ENCODE measurements at places on chromosomes 4 and X.
A peak's percentile ranks its signal among the peaks of the same experiment; 100 is the strongest.

DNA sequence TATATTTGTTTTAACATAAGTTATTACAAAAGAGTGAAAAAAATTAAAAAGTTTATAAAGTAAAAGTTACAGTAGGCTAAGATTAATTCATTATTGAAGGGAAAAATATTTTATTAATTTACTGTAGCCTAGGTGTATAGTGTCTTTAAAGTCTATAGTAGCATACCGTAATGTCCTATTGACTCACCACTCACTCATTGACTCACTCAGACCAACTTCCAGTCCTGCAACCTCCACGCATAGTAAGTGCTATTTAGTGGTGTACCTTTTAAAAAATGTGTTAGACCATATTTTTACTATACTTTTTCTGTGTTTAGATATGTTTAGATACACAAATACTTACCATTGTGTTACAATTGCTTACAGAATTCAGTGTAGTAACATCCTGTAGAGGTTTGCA, 841.1 kb downstream of the CENPC start:
- DNase-seq, result no peak

DNA sequence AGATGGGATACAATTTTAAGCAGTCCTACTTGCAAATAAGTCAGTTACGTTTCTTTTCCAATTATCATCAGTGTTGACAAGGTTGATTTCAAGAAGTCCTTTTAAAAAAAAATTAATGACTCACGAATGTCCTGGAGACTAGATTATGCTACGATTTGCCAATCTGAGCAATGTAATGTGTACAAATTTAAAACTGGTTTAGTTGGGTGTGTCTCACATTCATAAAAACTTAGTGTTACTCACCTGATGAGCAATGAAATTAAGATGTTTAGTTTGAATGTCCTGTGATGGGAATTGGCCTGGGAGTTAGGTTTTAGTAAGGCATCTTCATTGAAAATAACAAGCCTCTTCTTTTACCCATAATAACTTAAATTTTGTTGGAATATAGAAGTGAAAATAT, 136.7 kb upstream of the POF1B start:
- no peak for DNase-seq

GRCh38 chrX:154378059-154378798, 866 bp upstream of the EMD start:
- peak; percentile 15 for DNase-seq

GRCh38 chr4:21780148-21780547, 168.4 kb downstream of the KCNIP4 start:
- no peak for DNase-seq

GRCh38 chr4:1170976-1171310, 1.4 kb downstream of the SPON2 start:
- DNase-seq, result no peak

- DNase-seq, result no peak
Observed at GRCh38 chr4:78592088-78592783, 40.7 kb downstream of the ANXA3 start.

DNA sequence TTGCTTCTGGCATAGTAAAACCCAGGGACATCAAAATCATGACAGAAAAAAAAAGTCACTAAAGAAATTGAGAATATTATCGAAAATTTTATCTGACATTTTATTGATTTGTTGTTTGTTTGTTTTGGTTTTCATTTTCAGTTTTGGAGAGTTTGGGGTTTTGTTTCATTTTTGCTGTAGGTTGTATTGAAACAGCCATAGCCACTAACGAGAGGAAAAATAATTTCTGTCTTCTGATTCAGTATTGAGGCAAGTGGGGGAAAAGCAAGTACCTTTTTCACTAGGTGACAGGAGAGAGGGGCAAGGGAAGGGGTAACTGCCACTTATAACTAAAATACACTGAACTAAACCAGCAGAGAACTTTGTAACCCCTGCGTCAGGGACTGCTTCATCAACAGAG, 392.8 kb upstream of the NDST3 start:
- no peak for DNase-seq

DNA sequence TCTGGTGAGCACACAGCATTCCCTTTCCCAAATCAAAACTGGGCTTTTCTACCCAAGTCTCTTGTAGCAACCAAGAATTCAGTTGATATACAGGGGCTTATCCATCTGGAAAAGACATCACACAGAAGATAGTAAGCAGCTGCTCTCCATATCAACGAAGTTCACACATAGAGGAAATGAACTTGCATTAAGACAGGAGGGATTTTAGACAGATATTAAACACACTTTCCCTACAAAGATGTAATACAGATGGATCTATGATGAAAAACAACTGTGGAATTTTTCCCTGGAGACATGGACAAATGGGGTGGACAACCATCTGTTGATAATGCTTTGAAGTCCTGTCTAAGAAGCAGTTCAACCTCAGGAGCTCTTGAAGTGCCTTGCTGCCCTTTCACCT, 9.8 kb upstream of the PDE5A start:
- no peak for DNase-seq

GRCh38 chrX:17298564-17298963, 76.4 kb upstream of the NHS start:
- DNase-seq, result no peak
